ENCODE measurements at places on chromosomes 7 and 10.

GRCh38 chr7:24858108-24858977 lies 101.1 kb upstream of the GSDME start:
- no peak for DNase-seq

- DNase-seq: no peak
These were observed 2.4 kb downstream of the INPP5F start for GRCh38 chr10:119728172-119728800.

GRCh38 chr10:120367341-120367740 lies 89.7 kb upstream of the PLPP4 start:
- DNase-seq: no peak

- DNase-seq: no peak
These were observed 84.3 kb upstream of the PODXL start for GRCh38 chr7:131640686-131641085.

- no peak for DNase-seq
These were observed 78.5 kb downstream of the ADCY1 start for GRCh38 chr7:45652630-45653029.

- no peak for DNase-seq
These were observed 37.1 kb upstream of the GDF10 start for GRCh38 chr10:47262606-47263533.

GRCh38 chr10:46299536-46300369 lies 13.0 kb downstream of the ANTXRL start:
- DNase-seq: no peak

DNA sequence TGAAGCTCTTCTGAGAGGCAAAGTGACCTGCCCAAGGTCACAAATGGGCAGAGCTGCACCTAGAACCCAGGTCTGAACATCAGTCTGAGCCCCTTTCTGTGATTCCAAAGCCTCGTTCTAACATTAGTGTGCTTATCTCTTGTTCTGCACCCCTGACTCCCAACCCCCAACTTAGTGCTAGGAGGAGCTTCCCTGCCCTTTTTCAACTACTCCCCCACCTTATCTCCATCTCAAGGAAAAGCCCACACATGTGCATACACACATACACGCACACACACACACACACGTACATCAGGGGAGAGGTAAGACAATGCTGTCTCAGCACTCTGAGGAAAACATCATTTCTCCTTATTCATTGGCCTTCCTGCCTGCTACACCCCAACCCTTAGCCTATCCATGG lies 8.3 kb downstream of the PRRT4 start:
- no peak for DNase-seq

DNA sequence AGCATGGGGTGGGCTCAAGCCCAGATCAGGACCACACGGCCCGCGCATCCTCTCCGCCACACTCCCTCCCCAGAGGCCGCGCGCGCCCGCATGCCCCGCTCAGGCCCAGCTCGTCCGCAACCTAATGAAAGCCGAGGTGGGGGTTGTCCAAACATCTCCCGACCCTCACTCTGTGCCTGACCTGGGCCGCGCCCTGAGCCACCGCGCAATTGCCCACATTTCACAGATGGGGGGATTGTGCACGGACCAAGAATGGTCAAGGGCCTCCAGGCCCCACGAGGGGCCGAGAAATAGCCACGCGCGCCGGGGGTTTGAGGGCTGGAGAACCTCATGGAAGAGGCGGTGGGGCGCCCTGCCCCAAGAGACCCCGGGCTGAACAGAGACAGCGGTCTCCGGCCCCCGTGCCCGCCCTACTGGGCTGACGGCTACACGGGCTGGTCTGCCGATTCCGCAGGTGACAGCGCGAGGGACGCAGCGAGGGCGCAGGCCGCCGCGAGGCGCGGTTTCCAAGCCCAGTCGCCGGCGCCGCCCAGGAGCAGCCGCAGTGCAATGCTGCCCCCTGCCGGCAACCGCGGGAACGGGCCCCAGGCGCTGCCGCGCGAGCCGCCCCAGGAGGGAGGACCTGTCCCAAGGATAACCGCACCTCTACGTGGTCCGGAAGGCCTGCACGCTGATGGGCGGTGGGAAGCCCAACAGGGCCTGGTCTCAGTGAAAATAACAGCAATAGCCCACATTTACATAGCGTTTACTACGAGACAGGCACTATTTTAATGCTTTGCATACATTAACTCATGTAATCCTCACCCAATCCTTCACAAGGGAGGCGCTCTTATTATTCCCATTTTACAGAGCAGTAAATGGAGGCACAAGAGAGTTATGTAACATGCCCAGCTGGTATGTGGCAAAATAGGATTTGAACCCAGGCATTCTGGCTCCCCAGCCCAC lies 10.5 kb upstream of the GRID1 start:
- peak; percentile 84 for DNase-seq

- no peak for DNase-seq
These were observed 626.2 kb downstream of the SUGCT start for GRCh38 chr7:40760987-40761386.
